A549 (cell line): ENCODE measurements at places on chromosomes 12 and 14.

GRCh38 chr12:72790273-72790672 lies 518.1 kb downstream of the TRHDE start:
- DNase-seq = no peak

DNA sequence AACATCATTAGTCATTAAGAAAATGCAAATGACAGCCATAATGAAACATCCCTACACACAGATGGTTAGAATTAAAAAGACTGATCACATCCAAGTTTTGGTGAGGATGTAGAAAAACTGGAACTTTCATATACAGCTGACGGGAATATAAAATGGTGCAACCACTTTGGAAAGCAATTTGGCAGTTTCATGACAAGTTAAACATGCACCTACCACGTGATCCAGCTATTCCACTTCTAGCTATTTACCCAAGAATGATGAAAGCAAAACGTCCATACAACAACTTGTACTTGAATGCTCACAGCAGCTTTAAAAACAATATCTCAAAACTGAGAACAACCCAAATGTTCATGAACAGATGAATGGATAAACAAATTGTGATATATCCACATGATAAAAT lies 77.9 kb upstream of the AVPR1A start:
- DNase-seq = no peak

GRCh38 chr12:94755598-94755997 lies 105.2 kb upstream of the TMCC3 start:
- no peak for DNase-seq

DNA sequence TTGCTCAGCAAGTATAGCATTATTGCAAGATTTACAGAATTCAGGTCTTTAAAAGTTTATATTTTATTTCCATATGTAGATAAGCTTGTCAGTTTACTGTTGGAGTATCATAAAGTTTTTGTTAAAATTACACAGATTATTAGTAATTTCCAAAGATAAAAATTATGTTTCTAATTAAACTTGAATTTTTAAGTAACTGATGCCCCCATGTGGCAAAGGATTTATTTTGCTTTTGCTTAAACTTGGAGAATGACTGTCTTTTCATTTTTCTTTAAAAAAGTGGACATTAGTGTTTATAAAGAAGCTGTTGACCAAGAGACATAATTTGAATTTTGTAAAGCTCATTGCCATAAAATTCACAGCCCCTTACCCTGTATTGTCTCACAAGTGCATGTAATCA lies 45.8 kb downstream of the ETNK1 start:
- DNase-seq = no peak

DNA sequence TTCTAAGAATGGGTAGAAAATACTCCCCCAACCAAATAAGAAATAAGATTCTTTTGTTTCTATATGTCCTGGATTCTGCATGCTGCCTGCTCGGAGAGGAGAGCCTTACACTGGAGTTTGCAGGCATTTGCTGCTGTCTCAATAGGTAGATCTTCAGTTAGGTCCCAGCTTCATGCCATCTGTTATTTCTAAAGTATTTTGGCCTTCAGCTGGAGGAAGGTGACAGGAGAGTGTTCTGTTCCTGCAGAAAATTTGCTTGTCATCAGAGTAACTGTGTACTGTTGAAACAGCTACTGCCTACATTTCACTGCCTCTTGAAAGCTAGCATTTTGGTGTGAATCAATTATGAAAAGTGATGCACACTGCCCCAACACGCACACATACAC lies 966.9 kb downstream of the NRXN3 start:
- DNase-seq = no peak

- DNase-seq = no peak
Observed at GRCh38 chr14:23660290-23661226, 24.4 kb downstream of the DHRS2 start.

- no peak for DNase-seq
Observed at GRCh38 chr14:68219407-68219806, 399.8 kb downstream of the RAD51B start.

DNA sequence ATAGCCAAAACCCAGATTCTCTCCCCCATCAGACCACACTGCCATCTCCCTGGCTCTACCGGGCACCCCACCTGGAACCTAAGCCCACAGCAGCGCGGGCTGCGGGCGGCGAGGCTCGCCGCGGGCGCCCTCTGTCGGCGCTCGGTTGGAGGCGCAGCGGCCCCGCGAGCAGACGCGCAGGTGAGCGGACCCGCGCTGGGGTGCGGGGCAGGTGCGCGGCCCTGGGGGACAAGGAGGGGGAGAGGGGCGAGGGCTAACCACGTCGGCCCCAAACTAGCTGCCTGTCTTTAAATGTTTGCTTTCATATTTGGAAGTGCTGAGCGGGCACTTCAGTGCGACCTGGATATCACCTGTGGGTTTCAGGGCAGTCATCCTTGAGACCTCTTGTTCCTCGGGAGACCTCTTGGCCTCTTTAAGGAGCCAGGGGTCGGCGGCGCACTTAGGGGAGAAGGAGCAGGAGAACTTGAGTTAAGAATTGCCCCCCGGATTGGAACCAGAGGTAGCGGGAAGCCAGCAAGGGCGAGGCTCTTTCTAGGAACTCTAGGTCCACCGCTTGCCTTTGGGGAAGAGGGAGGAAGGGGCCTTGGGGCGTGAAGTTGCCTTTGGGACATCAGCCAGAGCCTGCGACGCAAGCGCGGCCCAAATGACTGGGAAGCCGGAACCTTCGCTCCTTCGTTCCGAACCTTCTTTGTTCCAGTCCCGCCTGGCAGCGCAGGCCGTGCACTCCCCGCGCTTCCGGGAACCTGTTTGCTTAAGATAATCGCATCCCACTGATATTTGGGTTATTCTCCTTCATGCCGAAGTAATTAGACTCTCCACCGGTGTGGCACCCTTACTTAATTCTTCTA lies 78.7 kb downstream of the NEDD1 start:
- DNase-seq = peak; percentile 19

GRCh38 chr12:10155966-10156365 lies 16.0 kb downstream of the OLR1 start:
- DNase-seq = no peak

DNA sequence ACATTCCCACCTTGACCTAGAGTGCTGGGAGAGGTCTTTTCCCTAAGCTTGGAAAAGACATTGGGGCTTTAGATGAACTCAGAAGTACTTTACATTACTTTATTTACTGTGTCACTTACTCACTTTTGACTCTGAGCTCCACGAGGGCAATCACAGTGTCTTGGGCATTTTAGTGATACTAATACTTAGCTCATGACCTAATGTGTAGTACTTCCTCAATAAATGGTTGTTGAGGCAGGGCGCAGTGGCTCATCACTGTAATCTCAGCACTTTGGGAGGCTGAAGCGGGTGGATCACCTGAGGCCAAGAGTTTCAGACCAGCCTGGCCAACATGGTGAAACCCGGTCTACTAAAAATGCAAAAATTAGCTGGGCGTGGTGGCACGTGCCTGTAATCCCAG lies 19.8 kb upstream of the SNAPC1 start:
- no peak for DNase-seq

- no peak for DNase-seq
Observed at GRCh38 chr12:111154147-111154834, 214.6 kb downstream of the PHETA1 start.

- DNase-seq = no peak
Observed at GRCh38 chr14:64217834-64218233, 76.3 kb downstream of the ESR2 start.

GRCh38 chr12:3193755-3194154 lies 116.6 kb downstream of the TSPAN9 start:
- DNase-seq = no peak

- DNase-seq = no peak
Observed at GRCh38 chr12:65810036-65810435, 14.2 kb upstream of the HMGA2 start.

GRCh38 chr12:39779768-39780340 lies 160.3 kb upstream of the ABCD2 start:
- DNase-seq = no peak

DNA sequence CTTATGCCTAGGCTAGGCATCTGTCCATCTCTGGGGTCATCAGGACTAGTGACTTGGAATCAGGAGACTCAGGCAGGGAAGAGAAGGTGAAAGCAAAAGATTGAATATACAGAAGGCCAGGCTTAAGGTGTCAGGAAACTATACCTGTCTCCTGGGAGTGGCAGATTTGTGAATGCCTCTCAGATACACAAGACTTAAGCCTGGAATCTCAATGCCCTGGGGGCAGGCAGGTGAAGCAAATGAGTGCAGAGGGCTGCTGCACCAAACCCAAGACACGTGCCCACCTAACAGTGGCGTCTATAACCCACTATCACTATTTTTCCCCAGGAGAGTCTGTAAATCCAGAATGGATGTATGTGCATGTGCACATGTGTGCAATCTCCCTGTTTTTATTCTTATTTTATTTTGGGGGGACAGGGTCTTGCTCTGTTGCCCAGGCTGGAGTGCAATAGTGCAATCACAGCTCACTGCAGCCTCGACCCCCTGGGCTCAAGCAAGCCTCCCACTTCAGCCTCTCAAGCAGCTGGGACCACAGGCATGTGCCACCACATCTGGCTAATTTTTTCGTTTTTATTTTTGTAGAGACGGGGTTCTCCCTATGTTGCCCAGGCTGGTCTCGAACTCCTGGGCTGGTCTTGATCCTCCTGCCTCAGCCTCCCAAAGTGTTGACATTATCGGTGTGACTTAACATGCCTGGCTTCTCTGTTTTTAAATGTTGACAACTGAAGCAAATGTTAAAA lies 31.9 kb upstream of the FOS start:
- no peak for DNase-seq

- peak; percentile 78 for DNase-seq
Observed at GRCh38 chr14:103372552-103373304, 12.5 kb upstream of the MARK3 start.

GRCh38 chr14:23548351-23549318 lies 2.9 kb downstream of the ZFHX2 start:
- no peak for DNase-seq

DNA sequence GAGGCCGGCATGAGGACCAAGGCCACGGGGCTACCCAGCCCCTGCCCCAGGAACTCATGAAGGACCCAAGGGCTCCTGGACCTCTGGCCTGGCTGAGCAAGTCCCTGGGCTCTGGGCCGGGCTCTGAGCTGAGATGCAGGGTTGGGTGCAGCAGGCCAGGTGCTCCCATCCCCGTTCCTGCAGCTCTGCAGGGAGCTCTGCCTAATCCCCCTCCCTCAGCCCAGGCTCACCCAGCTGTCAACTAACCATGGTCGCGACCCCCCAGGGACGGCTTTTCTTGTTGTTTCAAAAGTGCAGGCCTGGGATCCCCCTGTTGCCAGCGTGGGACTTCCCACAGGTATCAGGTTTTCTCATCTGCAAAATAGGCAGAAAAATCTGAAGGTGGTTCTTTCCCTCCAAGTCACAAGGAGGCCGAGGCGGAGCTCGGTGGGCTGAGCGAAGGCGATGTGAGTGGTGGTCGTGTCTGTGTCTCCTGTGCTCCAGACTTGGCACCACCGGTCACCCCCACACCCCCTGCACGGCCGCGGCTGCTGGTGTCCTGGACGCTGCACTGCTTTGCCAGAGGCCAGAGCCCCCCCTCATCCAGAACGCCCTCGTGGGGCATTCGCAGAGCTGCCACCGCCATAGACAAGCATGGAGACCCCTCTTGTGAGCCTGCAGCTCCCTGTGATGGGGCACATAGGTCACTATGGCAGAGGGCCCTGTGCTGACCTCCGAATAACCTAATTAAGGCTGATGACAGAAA lies 22.5 kb upstream of the GALNT9 start:
- no peak for DNase-seq

DNA sequence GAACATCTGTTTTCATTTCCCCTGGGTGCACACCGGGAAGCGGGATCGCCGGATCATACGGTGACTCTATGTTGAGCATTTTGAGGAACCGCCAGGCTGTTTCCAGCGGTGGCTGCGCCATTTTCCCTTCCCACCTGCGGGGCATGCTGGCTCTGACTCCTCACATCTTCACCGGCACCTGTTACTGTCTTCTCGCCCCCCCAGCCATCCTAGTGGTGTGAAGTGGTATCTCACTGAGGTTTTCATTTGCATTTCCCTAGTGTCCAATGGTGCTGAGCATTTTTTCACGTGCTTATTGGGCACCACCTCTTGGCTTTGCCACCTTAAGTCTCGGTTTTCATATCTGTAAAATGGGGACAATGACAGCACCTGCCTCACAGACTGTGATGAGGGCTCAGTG lies 44.1 kb upstream of the EML1 start:
- no peak for DNase-seq

DNA sequence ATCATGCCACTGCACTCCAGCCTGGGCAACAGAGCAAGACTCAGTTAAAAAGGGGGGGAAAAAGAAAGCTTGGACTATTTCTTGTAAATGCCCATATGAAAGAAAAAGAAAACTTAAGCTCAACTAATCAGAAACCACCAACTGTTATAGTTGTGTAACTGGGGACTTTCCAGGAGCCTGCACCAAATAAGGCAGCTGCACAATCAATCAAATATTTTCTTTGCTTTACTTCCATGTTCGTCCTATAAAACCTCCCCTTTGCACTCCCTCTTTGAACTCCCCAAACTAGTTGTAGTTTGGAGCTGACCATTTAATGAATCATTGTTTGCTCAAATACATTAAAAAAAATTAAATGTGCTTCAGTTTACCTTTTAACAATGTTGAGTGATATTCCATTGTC lies 54.9 kb downstream of the OTOGL start:
- peak; percentile 5 for DNase-seq

DNA sequence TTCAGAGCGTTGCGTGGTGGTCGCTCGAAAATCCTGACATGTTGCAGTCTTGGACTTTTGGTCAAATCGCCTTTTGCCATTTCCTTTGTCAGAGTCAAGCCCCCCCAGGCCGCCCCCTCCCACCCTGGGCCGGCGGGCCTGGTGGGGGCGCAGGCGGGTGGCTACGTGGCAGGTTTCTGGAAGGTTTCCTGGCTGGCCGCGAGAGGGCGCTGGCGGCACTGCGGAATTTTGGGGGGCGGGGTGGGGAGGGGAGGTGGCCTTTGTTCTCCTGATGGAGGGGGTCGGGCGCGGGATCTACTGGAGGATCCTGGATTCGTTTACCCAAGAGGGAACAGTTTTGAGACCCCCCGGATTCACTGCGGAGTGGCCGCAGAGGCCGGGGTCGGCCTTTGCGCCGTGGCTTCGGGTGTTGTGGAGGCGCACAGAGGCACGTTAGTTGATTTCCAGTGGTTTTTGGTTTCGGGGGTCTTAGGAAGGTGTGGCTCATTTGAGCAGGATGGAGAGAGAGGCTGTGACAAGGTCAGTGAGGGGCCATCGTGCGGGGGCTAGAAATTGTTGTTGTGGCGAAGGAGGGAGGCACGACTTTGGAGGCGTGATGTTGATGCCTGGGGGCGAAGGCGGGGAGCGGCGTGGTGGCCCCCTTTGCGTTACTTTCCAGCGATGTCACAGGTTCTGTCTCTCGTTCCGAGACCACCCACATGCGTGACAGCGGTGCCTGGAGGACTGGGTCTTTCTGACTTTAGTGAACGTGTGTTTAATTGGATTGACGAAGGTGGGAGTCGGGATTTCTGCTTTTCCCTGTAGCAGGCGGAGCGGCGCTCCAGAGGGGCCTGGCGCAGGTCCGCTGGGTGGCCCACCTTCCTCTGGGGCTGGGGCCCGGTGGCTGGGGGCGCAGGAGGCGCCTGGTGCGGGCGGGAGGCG lies 1.4 kb downstream of the MEG3 start:
- no peak for DNase-seq

DNA sequence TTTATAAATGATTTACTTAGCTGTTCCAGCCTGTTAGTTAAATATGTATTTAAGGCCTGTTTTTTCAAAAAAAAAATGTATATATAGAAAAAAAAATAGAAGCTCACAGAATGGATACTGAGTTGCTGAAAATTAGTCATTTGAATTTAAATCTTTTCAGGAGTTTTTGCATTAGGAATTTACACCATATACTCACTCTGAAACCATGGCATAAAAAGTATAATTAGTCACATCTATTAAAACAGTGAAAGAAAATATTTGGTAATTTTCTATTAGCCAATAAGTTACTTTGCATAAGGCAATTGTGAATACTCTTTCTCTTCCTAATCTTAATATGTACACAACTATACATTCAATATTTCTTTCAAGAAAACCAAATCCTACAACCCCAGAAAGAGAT lies 51.9 kb downstream of the HMGA2 start:
- no peak for DNase-seq
